ENCODE measurements at places on chromosomes 16 and 17.

- DNase-seq = no peak
These were observed 19.5 kb downstream of the NKD1 start for GRCh38 chr16:50567651-50568050.

DNA sequence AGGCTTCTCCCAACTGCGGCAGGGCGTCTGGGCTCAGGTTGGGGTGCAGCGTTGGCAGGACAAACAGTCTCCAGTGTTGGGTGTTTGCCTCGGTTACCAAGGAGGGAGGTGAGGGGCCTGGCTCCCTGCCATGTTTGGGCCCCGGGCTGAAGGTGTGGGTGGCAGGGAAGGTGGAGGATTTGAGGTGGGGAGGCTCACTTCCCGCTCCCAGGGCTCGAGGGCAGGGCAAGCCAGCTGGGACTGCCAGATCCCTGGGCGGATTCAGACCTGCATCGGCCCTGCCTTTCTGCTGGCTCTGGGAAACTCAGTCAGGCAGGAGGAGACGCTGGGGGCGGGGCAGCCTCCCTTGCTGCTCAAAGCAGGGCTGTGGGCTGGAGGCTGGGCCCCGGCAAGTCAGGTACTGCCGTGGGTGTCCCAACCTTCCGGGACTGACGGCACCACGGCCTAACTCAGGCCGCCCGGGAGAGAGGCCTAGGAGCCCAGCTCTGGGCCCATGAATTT, 31.3 kb upstream of the KRT17 start:
- peak; percentile 60 for DNase-seq

GRCh38 chr17:7173687-7174602, 5.2 kb downstream of the ASGR1 start:
- DNase-seq = peak; percentile 77

- DNase-seq = no peak
These were observed 83.5 kb upstream of the IRX5 start for GRCh38 chr16:54847207-54847606.

DNA sequence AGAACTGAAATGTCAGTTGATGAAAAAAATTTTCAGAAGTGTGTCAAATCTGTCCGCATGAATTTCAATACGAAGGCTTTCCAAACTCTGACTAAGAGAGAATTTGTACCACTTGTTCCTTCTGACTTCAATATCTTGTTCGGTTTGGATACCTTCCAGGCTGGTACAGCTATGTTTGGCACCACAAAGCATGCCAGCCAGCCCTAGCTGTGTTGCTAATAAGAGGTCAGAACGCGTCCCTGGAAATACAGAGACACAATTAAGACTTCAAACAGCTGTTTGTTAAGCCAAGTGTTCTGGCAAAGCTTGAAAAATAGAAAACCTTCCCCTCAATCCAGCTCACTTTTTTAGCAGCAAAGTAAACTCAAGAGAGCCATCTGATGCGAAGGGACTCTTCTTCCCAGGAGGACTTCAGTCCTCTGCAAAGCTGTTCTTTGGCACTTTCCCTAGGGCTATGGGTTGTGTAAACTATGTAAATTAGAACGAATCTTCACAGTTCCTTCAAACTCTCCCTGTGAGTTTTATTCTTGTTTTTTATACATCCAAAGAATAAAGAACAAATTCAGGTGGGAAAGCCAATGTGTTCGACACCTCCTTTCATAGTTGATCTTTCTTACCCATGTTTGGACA, 35.1 kb downstream of the GRB2 start:
- no peak for DNase-seq

- DNase-seq = peak; percentile 43
These were observed 13.4 kb upstream of the SULT1A1 start for GRCh38 chr16:28623172-28623711.

Data from left hindlimb (tissue), 1 donor.